ENCODE measurements at places on chromosomes 4 and X. TPM values are rescaled to one million over a fixed set of nuclear protein-coding genes. Genes with fewer than 3 reads are reported as not detected.

MFAP3L gene
- 0.66 TPM for total RNA-seq

GRCh38 chr4:102388611-102389010, 43.3 kb upstream of the SLC39A8 start:
- no peak for ATAC-seq

- no peak for ATAC-seq
These were observed 195.8 kb downstream of the PDGFC start for GRCh38 chr4:156775813-156776212.

PNMA6A gene
- 0.37 TPM for total RNA-seq

DNA sequence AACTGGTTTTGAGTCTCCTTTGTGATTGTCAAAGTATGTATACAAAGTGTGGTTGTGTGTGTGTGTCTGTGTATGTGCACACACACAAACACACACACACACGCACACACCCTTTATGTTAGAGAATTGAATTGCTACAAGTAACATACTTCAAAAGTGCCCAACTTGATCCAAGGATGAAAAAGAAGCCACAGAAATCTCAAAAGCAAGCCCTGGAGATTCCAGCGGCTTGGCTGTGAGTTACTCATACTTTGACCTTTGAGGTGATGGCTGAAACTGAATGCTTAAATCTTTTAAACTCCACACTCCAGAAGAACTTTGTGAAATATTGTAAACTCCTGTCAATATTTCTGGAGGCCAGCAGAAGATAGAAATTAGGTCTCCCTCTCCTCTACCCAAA, 168.4 kb upstream of the NRK start:
- ATAC-seq = no peak

GRCh38 chr4:174259580-174259979, 23.9 kb downstream of the FBXO8 start:
- ATAC-seq = no peak

- no peak for ATAC-seq
These were observed 31.3 kb upstream of the ANXA5 start for GRCh38 chr4:121728066-121728465.

DNA sequence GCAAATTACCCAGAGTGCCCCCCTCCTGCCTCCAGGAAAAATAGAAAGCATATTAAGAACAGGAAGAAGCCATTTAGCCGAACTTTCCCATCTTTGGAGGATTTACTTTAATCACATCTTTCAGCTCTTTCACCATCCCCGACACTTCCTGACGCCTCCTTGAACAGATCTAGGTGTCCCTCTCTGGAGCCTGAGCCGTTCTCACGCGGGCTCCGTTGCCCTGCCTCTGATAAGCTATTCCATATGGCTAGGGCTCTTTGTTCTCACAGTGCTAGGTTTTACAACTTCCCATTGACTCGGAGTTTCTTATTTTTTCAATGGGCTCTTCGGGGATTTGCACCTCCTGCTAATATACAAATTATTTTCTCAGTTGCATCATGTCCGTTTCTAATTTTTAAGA, 82.1 kb upstream of the GPC4 start:
- ATAC-seq = no peak

ARSJ gene
- total RNA-seq = 0.19 TPM

DNA sequence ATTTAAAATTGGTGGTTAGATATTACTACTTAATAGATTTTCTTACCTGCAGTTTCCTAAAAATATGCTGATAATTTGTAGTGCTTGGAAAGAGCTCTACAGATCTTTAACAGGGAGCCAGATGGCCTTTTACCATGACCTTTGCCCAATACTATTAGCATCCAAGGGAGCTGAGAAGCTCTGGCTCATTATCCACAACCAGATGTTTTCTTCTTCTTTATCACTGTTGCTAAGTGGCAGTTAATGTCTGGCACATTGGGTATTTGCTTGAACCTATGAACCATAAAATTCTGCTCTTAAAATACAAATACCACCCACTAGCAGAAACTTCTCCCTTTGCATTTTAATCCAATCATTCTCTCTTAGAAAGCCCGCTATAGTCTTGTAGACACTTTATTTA, 1480.3 kb downstream of the C4orf33 start:
- ATAC-seq = no peak

DNA sequence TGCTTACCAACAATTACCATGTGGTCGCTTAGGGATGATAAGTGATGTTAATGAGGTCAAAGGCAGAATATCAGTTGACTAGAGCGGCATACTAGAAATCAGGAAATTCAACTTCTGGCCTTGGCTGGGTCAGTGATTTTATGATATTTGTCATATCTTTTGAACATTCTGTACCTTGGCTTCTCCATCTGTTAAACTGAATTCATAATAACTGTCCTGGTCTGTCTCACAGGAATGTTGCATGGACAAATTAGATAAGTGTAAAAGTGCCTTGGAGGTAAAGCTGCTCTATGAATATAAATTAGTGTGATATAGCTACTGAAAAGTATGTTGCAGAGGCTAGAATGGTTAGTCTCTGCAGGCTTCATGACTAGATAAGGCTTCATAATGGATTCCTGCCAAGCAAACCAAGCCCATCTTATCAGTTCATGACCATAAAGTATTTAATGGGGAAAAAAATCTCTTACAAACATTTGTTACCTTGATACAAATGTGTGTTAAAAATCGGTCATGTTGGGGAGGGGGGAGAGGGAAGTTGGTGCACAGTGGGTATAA, 104.6 kb upstream of the BMPR1B start:
- no peak for ATAC-seq

- no peak for ATAC-seq
These were observed 67.2 kb downstream of the ANK2 start for GRCh38 chr4:113116414-113117357.

DNA sequence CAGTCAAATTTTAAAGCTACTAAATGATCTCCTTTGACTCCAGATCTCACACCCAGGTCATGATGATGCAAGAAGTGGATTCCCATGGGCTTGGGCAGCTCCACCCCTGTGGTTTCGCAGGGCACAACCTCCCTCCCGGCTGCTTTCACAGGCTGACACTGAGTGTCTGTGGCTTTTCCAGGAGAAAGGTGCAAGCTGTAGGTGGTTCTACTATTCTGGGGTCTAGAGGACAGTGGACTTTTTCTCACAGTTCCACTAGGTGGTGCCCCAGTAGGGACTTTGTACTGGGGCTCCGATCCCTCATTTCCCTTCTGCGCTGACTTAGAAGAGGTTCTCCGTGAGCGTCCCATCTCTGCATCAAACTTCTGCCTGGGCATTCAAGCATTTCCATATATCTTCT, 845.2 kb downstream of the PCDH18 start:
- ATAC-seq = no peak

GAGE12F gene
- not detected for total RNA-seq

DNA sequence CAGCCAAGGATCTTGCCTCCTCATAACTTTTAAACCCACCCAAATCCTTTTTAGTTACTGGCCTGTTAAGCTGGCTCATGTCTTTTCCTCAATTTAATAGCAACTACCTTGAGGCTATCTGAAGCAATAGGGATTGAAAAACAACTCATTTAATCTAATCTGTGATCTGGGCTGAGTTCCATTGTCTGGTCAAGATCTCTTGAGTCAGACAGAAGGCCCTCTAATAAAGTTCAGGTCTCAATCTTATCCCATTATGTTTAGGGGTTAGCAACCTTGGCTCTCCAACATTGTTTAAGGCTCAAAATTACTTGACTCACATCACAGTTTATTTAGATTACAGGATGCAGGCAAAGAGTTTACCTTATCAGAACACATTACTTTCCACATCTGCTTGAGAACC, 436.1 kb downstream of the ANKRD50 start:
- ATAC-seq = no peak

DNA sequence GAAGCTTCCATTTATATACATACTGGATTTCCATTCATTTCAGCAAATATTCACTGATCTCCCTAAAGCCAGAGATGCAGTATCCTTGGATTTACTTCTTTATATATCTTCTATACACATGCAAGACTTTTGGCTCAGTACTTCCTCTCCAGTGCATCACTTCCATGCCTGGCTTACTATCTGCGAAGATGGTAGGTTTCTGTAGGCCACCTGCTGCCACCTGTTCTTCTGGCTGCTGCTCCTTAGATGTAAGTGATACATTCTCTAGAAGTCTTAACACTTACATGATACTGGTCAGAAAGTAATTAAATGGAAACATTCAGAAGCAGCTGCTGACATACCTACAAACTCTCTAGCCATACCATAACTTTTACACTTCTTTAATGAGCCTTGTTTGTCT, 48.9 kb downstream of the TBC1D9 start:
- ATAC-seq = no peak

DNA sequence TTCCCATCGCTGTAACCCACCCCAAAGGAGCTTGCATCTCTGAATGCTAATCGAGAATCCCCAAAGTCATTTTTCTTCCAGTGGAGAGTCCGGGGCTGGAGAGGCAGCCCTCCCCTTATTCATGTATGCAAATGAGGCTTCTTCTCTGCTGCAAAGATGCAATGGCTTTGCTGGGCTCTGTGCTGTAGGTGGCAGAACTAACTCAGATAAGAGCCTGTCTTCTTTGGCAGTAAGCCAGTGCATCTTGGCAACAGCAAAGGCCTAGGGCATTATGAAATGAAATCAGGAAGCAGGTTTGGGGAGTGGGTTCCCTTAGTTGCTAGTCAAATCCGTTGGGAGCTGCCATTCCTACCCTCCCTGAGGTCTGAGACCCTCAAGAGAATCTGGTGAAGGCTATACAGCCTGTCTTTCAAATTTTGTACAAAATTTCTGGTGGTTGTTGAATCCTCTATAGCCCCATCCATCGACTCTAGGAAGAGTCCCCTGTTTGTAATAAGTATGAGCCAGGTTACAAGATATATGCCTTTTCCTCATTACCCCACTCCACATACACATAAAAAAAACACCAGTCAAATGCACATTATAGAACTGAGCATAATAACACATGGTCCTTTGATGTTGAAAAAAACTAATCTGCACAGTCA, 290.6 kb upstream of the TAPT1 start:
- no peak for ATAC-seq

- no peak for ATAC-seq
These were observed 1509.6 kb downstream of the ADGRL3 start for GRCh38 chr4:62709618-62710252.

Data from activated T-helper 17 cell treated with anti-CD3 and anti-CD28 coated beads, Interleukin-2, amount 50 U/mL, for 72 hours (primary cell).